ENCODE measurements at places on chromosomes 5 and 9.

DNA sequence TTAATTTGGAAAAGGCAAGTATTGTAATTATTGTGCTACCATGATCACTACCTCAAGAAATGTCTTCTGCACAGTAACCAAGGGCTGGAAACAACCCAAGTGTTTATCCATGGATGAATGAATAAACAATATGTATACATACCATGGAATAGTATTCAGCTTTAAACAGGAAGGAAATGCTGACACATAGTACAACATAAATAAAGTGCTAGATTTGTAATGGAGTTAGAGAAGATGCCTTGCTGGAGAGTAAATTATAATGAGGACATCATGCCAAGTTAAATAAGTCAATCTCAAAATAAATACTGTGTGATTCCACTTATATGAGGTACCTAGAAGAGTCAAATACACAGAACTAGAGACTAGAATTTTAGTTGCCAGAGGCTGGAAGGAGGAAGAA lies 160.0 kb downstream of the CCDC192 start:
- DNase-seq = no peak

DNA sequence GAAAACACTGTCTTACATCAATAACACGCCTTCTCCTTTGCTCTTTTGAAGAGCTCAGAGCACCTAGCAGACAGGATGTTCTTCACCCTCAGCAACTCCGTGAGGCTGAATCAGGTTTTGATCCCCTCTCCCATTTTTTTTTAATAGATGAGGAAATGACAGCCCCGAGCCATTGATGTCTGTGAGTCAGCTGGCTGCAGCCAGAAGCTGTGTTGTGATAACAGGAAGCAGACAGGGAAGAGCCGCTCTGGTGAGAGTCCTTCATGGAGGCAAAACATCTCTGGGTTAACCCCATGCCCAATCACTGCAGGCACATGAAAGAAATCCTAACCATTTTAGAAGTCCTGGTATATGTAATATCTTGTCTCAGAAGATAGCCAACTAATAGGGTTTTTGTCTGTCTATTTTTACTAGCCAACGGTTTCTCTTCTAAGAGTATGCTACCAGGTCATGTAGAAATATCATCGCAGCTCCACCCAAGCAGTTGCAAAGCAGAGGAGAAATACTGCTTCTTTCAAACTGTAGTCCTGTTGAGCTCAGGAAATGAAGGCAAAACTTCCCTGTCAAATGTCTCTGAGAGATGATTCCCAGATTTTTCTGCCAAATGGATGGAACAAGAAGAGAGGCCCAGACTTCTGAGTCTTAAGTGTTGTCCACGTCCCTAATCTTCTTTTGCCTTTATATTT lies 568.9 kb downstream of the CCDC171 start:
- no peak for DNase-seq

DNA sequence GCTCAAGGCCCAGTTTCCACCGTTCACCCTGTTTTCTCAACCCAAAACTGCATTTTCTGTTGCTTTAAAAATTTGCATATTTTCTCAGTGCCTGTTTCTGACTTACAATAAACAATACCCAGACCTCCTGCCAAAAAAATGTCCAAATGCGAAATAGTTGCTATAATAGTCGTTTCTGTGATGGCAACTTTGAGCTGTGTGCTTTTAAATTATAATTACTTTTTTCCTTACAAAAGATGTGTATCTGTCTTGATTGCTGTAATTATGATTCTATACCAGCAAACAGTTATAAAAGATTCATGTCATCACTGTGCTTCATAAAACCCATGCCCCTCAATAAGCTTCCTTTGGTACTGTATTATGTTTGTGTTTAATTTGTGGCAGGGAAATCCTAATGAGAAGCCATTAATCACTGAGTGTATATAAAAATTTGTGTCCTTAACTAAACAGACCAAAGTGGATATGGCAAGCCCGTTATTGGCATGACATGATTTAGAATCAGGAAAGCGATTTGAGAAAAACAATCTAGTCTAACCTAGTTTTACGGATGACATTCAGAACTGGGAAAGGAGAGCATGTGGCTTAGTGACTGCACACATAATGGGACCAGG lies 5.4 kb upstream of the SLC1A3 start:
- no peak for DNase-seq

- peak; percentile 33 for DNase-seq
Observed at GRCh38 chr9:88777498-88778312, 213.6 kb upstream of the S1PR3 start.

GRCh38 chr9:79023134-79023580 lies 548.6 kb upstream of the TLE4 start:
- no peak for DNase-seq

GRCh38 chr5:31630931-31631330 lies 8.0 kb upstream of the PDZD2 start:
- no peak for DNase-seq

DNA sequence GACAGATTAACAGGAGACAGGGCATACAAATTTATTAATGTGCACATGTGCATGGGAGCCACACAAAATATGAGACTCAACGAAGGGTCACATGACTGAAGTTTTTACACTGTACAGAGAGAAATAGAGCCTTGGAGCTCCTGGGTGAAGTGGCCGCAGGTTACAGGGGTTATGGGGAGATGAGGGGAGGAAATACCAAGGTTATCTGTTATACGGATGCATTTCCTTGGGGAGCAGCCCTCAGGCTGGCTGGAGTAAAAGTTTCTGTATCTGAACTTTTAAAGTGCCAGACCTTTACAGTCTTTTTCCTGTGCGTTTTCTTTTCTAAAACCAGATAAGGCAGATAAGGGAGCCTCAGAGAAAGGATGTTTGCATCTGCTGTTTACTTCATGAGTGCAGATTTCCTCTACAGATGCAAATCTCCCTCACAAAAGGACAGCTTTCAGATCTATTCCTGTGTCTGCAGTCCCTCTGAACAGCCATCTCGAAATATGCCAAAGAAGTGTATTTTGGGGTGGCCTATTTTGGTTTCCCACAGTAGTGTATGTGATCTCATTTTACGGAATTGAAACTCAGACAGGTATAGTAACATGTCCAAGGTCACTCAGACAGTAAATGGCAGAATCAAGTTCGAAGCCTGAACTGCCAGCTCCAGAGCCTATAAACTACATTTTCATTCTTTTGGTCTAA lies 139.3 kb upstream of the FBXL17 start:
- DNase-seq = no peak

DNA sequence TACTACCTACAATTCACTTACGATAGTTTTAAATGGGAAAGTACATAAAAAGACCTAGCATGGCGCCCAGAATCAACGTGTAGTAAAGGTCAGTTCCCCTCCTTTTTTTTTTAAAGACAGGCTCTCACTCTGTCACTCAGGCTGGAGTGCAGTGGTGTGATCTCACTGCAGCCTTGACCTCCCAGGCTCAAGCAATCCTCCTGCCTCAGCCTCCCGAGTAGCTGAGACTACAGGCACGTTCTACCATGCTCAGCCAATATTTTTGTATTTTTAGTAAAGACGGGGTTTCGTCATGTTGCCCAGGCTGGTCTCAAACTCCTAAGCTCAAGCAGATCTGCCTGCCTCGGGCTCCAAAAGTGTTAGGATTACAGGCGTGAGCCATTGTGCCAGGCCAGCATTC lies 40.7 kb upstream of the MTMR12 start:
- no peak for DNase-seq

Measured in muscle of back (tissue), 13 donors.